ENCODE measurements at places on chromosomes 7 and 10. TPM values are rescaled to one million over a fixed set of nuclear protein-coding genes. Genes with fewer than 3 reads are reported as not detected.

- peak; percentile 77 for DNase-seq
Measured at GRCh38 chr10:103838862-103839518, 16.4 kb downstream of the SH3PXD2A start.

DNA sequence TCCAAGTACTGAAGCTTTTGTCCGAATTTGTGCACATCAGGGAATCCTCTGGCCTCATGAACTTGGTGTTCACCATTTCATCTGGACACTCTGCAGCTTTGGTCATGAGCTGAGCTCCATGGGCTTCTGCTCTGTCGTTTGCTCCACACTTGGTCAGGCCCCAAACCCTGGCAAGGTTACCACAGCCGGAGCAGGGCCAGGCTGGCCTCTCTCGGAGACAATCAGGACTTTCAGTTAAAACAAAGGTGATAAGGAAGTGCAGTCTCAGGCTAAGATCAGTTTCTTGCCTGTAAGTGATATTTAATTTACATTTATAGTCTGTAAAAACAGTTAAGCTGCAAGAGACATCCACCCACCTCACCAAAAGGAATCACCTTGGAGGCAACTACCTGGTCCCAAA, 558.9 kb downstream of the PARD3 start:
- DNase-seq, result no peak

DNA sequence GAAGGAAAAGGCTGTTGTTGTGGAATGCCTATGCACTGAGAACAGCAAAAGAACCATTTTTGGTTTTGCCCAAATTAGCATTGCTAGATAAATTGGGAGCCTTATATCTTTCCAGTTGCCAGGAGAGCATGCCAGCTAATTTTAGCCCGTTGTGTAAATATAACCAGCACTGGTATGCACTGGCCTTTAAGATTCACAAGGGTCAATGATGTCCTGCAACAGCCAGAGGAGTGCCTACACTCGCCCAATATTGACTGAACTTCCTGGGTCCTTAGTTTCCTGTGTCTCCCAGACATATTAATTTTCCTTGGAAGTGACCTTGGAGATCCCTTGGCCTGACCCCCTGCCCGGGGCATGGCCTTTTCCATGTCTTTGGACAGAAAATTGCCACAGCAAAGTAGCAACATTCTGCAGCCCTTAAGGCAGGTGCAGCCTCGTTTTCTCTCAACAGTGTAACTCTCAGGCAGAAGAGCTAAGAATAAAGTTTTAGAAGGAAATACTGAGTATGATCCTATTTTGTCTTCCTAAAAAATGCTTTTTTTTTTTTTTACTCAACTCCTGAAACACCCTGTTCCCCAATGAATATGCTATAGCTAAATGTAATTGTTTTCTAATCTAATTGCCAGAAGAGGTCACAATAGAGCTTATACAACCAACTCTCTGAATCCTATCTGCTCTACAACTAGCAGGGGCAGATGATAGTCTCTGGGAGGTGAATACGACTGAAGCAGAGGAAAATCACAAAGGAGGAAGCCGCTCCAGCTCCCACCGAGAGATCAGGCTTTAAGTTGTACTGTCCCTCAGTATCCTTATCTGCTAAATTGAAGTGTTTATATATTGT, 131.9 kb upstream of the PCGF5 start:
- DNase-seq, result no peak

DNA sequence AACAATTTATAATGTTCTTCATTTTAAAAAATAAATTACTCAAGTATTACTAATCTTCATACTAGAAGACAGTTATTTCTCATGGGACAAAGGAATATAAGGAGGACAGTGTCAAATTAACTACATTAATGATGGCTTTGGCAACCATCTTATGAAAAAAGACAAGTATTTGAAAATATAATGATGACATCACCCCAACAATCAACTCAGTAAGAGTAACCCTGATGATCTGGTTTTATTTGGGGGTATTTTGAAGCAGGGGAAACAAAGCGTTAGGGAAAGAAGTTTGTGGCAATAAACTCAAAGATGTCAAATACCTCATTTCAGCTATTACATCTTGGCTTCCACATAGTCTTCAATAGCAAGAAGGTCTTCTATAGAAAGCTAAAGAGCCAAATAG, 29.0 kb upstream of the RELN start:
- no peak for DNase-seq

DNA sequence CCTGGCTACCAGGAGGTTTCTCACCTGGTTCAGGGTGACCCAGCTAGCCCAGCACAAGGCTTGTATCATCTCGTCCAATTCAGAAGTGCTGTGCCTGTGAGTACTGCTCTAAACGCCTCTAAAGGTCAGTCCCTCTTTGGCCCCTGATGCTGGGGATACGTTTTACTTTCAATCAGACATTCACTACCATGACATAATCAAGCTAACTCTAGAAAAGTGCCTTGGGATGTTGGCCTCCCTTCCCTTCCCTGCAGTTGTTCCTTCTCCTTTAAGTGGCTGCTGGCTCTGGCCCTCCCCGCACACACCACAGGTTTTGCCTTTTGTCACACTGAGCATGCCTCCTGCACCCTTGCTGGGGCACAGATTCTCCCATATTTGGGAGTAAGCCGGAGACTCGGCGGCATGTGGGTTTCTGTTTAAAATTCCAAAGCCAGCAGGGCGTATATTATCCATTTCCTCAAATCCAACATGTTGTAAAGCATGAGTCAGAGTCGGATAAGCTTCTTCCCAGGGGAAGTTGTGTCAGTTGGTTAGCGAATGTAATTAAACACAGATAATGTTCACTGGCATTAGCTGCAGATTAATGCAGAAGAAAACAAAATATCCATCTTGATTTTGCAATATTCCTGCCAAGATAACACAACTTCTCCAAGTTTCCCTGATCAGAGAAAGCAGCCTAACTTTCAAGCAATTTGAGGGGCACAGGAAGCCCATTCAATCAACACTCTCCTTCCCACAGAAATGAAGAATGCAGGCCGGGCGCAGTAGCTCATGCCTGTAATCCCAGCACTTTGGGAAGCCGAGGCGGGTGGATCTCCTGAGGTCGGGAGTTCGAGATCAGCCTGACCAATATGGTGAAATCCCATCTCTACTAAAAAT, 31.8 kb upstream of the VCL start:
- DNase-seq, result peak; percentile 95

- DNase-seq, result no peak
Measured at GRCh38 chr7:80047032-80047431, 87.6 kb upstream of the GNAI1 start.

DNA sequence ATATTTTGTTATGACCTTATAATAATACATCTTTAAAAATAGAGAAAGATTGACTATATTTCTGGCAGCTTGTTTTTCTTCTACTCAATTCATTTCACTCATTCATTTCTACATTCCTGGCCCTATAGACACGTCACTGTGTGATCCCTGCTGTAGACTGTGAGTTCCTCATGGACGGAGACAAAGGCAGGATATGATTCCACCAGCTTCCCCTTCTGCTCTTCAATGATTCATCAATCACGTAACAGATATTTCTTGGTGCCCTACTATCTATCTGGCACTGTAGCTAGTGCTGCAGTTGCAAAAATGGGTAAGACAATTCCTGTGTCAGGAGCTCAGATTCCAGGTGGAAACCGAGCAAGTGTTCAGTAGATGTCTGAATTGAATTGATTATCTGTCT, 415.0 kb downstream of the SFMBT2 start:
- DNase-seq, result no peak

- no peak for DNase-seq
Measured at GRCh38 chr7:19519443-19520021, 189.3 kb downstream of the POLR1F start.

- DNase-seq, result no peak
Measured at GRCh38 chr10:101960879-101961395, 95.0 kb downstream of the ARMH3 start.

GRCh38 chr10:12299222-12299965, 50.0 kb upstream of the CAMK1D start:
- no peak for DNase-seq

GRCh38 chr10:6669269-6669859, 89.3 kb upstream of the PRKCQ start:
- no peak for DNase-seq

DNA sequence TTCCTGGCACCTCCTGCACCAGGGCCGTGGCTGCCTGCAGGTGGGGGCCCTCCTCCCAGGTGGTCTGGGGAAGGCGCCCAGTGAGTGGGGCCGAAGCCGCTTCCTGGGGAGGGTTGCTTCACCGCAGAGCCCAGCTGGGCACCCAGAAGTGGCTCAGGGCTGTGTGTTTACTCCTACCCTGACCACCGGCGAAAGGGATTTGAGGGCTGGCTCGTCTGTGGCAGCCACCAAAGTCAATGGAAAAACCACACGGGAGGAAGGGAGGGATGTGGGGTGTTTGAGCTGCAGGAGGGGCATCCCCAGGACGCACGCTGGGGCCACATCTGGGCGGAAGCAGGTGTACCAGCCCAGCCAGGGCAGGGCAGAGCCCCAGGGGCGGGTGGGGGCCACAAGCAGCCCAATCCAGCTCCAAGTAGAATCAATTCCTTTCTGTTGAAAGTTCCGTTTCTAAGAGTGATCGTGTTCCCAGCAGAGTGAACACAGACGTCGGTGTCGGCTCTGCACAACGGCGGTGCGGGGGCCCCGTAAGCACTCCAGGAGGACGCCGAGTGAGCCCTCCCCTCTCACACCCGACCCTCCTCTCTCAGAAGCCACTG, 69.9 kb downstream of the FOXL3 start:
- peak; percentile 63 for DNase-seq

- no peak for DNase-seq
Measured at GRCh38 chr10:80506836-80507487, 30.7 kb upstream of the SH2D4B start.

DNA sequence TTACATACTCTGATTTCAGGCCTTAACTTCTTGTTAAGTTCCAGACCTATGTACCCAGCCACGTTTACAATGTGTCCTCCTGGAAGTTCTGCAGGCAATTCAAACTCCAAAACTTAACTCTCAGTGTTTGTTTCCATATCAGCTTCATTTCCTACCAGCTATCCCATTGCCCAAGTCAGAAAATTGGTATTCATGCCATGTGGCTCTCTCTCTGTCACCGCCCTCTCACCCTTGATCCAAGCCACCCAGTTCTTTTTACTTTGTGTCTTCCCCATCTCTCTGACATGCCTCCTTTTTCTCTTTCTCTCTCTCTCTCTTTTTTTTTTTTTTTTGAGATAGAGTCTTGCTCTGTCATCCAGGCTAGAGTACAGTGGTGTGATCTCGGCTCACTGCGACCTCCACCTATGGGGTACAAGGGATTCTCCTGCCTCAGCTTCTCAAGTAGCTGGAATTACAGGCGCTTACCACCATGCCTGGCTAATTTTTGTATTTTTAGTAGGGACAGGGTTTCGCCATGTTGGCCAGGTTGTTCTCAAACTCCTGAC, 33.9 kb downstream of the ARL4A start:
- DNase-seq, result no peak

- no peak for DNase-seq
Measured at GRCh38 chr10:44435196-44435595, 50.3 kb upstream of the CXCL12 start.

GRCh38 chr10:126478546-126478945, 90.3 kb upstream of the ADAM12 start:
- DNase-seq, result no peak

PON1 gene
- not detected for total RNA-seq

MYH16 gene
- total RNA-seq, result not detected

STOX1 gene
- total RNA-seq, result 0.24 TPM

LHPP gene
- total RNA-seq, result 13.0 TPM

PLAU gene
- 36.7 TPM for total RNA-seq

INSIG1 gene
- total RNA-seq, result 27.3 TPM

All from posterior vena cava (tissue), 2 donors.